Stimulated activated CD4-positive, alpha-beta T cell treated with anti-CD3 and anti-CD28 coated beads, Interleukin-4, amount 100 ng/mL, for 24 hours (primary cell): ENCODE measurements at places on chromosomes 11 and 22.
A peak's percentile ranks its signal among the peaks of the same experiment; 100 is the strongest.

GRCh38 chr22:28106617-28107016 lies 187.6 kb upstream of the PITPNB start:
- DNase-seq, result no peak

- no peak for DNase-seq
Measured at GRCh38 chr11:1830004-1830321, 4.8 kb upstream of the SYT8 start.

GRCh38 chr11:92841719-92842118 lies 127.7 kb upstream of the MTNR1B start:
- DNase-seq, result no peak

DNA sequence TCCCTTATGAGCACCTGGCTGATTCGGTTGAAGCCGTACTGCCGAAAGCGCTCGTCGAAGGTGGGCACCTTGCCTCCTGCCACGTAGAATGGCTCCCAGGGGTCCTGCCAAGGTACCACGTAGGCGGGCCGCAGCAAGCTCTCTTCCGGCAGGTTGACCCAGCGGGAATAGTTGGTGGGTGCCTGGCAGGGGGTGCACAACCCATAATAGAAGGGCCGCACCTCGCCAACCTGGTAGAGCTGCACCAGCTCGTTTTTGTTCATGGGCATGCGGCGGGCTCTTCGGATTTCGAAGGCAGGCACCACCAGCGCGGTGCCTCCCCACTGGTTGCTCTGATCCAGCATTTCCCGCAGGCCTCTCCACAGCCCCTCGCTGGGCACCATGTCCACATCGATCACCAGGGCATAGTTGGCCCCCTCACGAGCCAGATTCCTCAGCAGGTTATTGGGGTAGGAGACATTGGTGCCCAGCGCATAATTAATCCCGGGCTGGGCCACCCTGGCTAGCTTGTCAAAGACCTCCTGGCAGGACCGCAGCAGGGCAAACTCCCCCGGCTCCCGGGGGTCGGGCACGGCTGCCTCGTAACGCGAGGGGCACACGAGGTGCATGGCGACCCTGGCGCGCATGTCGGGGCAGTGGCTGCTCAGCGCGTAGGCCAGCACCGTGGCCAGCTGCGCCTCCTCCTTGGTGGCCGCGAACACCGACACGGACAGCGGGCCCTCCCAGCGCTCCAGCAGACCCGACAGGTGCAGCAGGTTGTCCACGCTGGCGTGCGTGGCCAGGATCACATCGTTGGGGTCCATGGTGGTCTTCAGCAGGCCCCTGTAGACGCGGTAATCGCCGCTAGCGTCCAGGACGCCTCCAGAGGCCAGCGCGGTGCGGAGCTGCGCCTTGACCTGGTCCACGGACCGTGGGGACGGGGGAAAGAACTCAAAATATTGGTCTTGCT lies 679 bp downstream of the B4GAT1 start:
- DNase-seq, result no peak

DNA sequence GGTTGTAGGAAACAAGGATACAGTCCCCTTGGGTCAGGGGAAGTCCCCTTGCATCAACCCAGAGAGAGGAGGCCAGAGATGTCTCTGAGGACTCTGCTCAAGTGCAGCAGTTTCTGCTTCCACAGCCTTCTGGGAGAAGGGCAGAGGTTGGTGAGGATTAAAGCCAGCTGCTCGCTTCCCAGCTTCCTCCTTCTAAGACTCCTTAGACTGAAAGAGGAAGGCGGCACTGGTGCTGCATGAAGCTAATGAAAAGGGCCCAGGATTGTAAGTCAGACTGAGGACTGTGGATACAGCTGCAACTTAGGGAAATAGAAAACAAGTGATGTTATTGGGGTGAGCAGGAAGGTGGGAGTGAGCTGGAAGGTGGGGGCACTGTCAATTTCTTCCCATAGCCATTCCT lies at the start of gene OR52K1:
OR52K1 (plus strand) TSS at position 202 of the 400 bp plus-strand sequence. CDS start 6,255 bp downstream, outside the sequence.
- no peak for DNase-seq

- DNase-seq, result no peak
Measured at GRCh38 chr22:30902496-30903357, 65.8 kb downstream of the MORC2 start.

- DNase-seq, result peak; percentile 58
Measured at GRCh38 chr22:39318507-39319283, 728 bp downstream of the RPL3 start.

- DNase-seq, result no peak
Measured at GRCh38 chr11:116312570-116313391, 460.0 kb downstream of the BUD13 start.

GRCh38 chr11:45725121-45725520 lies 59.7 kb upstream of the CHST1 start:
- no peak for DNase-seq

- DNase-seq, result no peak
Measured at GRCh38 chr11:104764710-104765045, 133.6 kb downstream of the CASP12 start.

GRCh38 chr11:6260207-6260726 lies 629 bp downstream of the CCKBR start:
- no peak for DNase-seq

DNA sequence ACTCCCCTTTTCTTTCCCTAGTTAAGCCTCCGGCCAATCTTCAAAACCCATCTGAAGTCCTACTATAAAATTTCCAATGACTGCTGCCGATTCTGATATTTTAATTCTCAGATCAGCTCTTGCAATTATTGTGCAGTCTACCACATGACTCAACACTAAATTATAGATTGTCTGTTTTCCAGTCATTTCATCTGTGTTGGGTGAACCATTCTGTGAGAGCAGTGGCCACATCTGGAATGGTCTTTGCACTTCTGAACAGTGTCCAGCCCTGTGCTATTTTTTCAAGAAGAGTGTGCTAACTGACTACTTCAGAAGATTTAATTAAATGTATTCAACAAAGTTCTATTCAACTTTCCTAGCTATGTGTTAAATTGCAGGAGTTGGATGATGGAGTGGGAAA lies 47.2 kb upstream of the MMP7 start:
- no peak for DNase-seq

- no peak for DNase-seq
Measured at GRCh38 chr11:29009426-29009825, 901.2 kb downstream of the METTL15 start.

DNA sequence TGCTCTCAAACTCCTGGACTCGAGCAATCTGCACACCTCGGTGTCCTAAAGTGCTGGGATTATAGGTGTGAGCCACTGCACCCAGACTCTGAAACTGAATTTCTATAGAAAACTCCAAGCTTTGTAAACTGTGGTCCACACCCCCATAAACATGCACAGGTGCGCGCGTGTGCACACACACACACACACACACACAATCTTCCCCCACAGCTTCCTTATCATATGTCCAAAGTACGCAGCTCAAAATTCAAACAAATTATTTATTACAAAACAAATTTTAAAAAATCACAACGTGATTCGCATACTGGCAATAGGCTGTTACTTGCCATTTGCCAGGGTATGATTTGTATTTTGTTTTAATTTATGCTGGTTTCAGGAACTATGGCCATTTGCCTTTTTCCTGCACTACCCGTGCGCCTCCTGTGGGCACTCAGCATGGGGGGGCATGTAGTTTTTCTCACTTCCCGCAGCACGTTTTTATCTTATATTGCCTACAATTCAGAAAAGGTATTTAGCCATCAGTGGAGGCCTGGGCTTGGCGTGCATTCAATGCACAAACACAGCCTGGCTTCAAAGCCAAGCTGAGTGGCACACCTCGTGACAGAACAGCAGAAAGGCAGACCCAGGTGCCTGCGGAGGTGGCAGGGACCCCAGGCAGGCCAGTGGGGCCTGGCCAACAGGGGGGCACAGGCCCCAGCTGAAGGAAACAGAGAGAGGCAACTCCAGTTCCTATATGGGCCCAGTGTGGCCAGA lies 10.8 kb upstream of the SNX32 start:
- DNase-seq, result no peak

DNA sequence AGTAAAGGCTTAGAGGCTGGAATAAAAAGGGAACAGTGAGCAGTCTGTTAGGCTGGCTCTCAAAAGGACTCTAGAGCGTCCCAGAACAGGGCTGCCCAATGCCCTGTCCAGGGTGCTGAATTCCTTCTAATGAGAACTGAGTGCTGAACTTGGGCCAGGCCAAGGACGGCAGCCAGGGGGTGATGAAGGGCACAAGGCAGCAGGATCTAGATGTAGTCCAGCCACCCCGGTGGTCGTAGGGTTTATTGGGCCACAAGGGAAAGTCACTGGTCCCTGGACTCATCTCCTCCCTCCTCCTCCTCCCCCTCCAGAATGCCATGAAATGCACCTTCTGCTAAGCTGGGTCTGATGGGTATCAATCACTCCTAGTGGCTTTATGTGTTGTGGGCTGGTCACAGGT lies 19.2 kb downstream of the NPTXR start:
- DNase-seq, result peak; percentile 37

- DNase-seq, result no peak
Measured at GRCh38 chr11:100761841-100762240, 74.8 kb downstream of the ARHGAP42 start.

DNA sequence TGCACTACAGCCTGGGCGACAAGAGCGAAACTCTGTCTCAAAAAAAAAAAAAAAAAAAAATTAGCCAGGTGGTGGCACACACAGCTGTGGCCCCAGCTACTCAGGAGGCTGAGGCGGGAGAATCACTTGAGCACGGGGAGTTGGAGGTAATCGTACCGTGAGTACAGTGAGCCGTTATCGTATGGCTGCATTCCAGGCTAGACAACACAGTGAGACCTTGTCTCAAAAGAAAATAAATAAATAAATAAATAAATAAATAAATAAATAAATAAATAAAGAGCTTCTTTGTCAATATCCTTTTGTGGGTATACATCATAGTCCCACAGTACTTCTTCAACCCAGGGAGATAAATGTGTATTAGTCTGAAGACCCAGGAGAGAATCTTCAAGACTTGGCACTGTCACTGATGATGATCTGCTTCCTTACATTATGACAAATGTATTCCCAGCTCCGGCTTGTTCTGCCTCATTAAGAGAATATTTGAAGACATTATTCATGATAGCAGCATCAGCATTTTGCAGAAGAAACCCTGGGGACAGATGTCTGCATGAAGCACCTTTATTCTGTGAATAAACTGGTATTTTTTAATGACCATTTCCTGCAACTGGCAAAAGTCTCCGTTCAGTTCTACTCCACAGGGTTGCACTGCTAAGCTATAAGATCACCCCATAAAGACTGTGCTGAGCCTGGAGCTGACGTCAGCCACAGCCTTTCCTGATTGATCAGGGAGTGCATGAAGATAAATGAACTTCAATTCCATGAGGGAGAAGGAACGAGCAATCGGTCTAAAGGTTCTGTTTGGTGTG lies 1.6 kb upstream of the ACY3 start:
- DNase-seq, result no peak

DNA sequence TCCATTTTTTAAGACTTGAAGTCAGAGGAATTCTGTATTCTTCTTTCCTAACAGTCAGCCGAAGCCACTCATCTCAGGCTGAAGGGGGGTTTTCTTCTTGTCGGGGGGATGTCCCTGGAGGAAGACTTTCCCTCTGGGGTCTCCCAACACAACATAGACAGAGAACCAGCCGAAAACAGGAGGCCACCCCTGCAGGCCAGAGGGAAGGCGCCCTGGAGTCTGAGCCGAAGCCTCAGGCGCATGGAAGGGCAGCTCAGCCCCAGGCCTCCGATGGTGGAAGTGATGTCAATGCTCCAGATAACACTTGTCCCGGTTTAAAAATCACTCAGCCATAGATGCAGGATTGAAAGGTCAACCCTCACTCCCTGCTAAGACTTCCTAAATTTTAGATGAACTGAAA lies 1393.0 kb downstream of the TBC1D22A start:
- no peak for DNase-seq

- DNase-seq, result no peak
Measured at GRCh38 chr22:40157330-40157945, 20.3 kb upstream of the TNRC6B start.

DNA sequence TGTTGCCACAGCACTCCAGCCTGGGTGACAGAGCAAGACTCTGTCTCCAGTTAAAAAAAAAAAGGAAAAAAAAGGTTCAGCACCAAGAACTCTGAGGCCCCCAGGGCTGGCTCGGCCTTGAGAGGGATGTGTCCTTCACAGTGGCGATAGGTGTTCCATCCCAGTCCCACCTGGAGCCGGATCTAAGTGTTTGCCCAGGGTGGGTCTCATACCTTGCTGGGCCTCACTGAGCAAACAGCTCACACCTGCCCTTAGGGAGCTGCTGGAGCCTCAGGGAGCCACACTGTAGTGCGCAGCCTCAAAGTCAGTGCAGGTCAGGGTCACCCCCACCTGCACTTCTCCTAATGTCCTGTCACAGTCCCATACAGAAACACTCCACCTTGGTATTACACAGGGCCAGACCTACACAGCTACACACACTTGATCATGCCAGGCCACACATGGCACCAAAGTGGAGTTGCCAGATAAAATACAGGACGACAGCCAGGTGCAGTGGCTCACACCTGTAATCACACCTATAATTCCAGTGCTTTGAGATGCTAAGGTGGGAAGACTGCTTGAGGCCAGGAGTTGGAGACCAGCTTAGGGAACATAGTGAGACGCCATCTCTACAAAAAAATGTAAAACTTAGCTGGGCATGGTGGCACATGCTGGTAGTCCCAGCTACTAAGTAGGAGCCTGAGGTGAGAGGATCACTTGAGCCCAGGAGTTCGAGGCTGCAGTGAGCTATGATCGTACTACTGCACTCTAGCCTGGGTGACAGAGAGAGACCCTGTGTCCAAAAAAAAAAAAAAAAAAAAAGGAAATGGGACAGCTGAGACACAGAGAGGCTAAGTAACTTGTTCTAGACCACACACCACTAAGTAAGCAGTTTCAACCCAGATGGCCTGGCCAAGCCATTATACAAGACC lies 7.3 kb downstream of the STARD10 start:
- DNase-seq, result no peak

DNA sequence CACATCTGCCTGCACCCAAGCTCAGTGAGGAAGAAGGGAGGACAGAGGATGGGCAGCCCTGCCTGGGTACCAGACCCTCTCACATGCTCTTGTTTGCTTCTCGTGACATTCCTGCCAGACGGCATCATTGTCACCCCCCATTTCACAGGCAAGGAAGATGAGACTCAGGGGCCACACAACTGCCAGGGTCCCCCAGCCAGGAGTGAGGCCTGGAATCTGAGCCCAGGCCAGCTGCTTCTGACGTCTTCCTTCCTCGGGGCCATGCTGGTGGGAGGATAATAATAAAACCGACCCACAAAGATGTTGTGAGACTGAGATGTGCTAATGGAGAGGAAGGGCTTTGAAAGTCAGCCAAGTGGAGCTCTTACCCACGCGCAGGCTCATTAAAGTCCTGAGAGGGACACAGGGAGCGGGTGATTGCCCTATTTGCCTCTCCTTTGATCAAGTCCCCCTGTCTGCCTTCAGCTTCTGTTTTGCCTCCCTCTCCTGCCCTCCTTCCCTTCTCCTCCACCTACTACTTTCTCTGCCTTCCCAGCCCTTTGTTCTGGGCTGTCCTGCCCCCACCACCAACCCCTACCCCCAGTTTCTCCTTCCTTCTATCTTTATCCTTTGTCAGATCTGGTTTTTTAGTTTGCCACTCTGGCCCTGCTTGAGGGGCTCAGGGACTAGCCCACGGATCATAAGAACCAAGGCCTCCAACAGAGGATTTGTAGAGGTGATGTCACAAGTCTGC lies 62.7 kb downstream of the MCM5 start:
- no peak for DNase-seq

- no peak for DNase-seq
Measured at GRCh38 chr11:96778272-96778671, 388.5 kb downstream of the JRKL start.

- DNase-seq, result no peak
Measured at GRCh38 chr11:74506823-74507222, 13.3 kb upstream of the LIPT2 start.
